ENCODE measurements at places on chromosomes 2 and 18. TPM values are rescaled to one million over a fixed set of nuclear protein-coding genes. Genes with fewer than 3 reads are reported as not detected.

DNA sequence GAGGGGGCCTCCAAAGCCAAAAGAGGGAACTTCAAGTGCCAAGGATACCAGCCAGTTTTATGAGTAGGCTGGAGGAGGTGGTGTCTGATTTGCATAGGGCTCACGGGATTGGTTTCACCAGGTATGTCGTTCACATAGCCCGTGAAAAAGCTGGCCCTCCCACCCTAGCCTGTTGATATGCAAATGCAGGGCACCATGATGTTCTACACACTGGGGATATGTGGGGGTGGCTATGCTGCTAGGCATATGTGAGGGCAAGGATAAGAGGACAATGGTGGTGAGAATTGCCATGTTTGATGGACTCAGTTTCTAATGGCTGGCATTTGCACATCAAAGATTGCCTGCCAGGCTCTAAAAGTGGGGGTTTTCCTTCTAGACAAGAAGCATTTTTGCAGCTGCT, 378.6 kb downstream of the DPP10 start:
- H3K27ac ChIP-seq = no peak overlapping the region
- H3K36me3 ChIP-seq = no peaks in the 10 kb centered on the region
- no peak overlapping the region for H3K4me3 ChIP-seq
- DNase-seq = no peak

GRCh38 chr18:9575558-9575957, 38.8 kb downstream of the PPP4R1 start:
- no peak overlapping the region for H3K4me3 ChIP-seq
- H3K27ac ChIP-seq = no peak overlapping the region
- peak; percentile 67 for DNase-seq
- H3K4me1 ChIP-seq = peaks cover 21% of the 10 kb centered on the region

GRCh38 chr2:70477441-70477844, 76.2 kb downstream of the TGFA start:
- peaks cover 52% of the 10 kb centered on the region for H3K4me1 ChIP-seq
- H3K27ac ChIP-seq = no peak overlapping the region
- H3K36me3 ChIP-seq = no peaks in the 10 kb centered on the region
- no peak overlapping the region for H3K4me3 ChIP-seq

DNA sequence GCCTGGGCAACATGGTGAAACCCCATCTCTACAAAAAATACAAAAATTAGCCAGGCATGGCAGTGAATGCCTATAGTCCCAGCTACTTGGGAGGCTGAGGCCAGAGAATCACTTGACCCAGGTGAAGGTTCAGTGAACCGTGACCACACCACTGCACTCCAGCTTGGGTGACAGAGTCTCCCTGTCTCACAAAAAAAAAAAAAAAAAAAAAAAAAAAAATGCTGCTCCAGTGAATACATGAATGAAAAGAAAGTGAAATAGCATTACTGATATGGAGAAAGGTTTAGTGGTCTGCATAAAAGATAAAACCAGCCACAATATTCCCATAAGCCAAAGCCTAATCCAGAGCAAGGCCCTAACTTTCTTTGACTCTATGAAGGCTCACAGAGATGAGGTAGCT, 44.5 kb downstream of the METTL8 start:
- peaks cover 6% of the 10 kb centered on the region for H3K4me1 ChIP-seq
- H3K36me3 ChIP-seq = peaks cover 3% of the 10 kb centered on the region
- no peak overlapping the region for H3K27ac ChIP-seq
- peaks cover 1% of the 10 kb centered on the region for H3K27me3 ChIP-seq
- no peak for DNase-seq

GRCh38 chr2:86335865-86336674, 1.4 kb downstream of the REEP1 start:
- H3K27ac ChIP-seq = peak overlapping the region; percentile 70
- no peak for DNase-seq
- peaks cover 31% of the 10 kb centered on the region for H3K27me3 ChIP-seq
- peaks cover 8% of the 10 kb centered on the region for H3K36me3 ChIP-seq
- peak overlapping the region; percentile 79 for H3K4me3 ChIP-seq
- peaks cover 10% of the 10 kb centered on the region for H3K4me1 ChIP-seq

DNA sequence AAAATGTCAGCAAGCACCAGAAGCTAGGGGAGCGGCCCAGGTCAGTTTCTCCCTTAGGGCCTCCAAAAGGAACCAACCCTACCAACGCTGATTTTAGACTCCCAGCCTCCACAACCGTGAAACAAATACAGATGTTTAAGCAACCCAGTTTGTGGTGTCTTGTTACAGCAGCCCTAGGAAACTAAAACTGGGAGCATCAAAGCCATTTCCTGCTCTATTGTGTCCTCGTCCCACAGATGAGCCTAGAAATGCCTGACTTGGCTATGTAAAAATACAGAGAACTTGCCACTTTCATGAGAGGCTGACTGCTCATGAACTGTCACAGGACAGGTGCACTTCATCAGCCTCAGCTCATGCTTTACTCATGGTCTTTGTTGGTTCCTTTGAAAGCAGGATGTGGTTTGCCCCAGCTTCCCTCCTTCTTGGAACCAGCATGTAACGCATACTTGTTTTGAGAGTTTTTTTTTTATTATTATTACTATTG, 97.6 kb upstream of the SLC39A10 start:
- H3K27ac ChIP-seq = peak overlapping the region; percentile 75
- H3K36me3 ChIP-seq = no peaks in the 10 kb centered on the region
- H3K4me3 ChIP-seq = no peak overlapping the region
- DNase-seq = no peak
- H3K27me3 ChIP-seq = no peaks in the 10 kb centered on the region

GRCh38 chr18:7746106-7746505, 179.0 kb downstream of the PTPRM start:
- H3K4me1 ChIP-seq = peaks cover 58% of the 10 kb centered on the region
- H3K4me3 ChIP-seq = no peak overlapping the region
- H3K36me3 ChIP-seq = peaks cover 14% of the 10 kb centered on the region
- no peak for DNase-seq
- no peaks in the 10 kb centered on the region for H3K27me3 ChIP-seq

DNA sequence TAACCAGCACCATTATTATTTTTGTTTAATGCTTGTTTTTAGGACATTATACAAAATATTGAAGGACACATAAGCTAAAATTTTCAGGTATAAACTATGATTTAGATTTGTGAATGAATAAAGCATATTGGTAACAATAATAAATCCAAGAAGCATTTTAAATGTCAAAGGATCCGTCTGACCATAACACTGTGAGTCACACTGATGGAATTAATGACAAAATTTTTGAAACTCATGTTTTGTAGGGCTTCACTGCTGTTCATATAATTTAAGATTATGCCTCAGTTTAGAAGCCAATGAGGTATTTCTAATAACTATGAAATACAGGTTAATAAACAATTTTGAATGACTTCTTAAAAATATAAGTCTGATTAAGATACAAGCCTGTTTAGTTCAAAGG, 124.6 kb downstream of the TMEFF2 start:
- no peaks in the 10 kb centered on the region for H3K27me3 ChIP-seq
- peaks cover 12% of the 10 kb centered on the region for H3K4me1 ChIP-seq
- no peaks in the 10 kb centered on the region for H3K36me3 ChIP-seq
- no peak overlapping the region for H3K27ac ChIP-seq

DNA sequence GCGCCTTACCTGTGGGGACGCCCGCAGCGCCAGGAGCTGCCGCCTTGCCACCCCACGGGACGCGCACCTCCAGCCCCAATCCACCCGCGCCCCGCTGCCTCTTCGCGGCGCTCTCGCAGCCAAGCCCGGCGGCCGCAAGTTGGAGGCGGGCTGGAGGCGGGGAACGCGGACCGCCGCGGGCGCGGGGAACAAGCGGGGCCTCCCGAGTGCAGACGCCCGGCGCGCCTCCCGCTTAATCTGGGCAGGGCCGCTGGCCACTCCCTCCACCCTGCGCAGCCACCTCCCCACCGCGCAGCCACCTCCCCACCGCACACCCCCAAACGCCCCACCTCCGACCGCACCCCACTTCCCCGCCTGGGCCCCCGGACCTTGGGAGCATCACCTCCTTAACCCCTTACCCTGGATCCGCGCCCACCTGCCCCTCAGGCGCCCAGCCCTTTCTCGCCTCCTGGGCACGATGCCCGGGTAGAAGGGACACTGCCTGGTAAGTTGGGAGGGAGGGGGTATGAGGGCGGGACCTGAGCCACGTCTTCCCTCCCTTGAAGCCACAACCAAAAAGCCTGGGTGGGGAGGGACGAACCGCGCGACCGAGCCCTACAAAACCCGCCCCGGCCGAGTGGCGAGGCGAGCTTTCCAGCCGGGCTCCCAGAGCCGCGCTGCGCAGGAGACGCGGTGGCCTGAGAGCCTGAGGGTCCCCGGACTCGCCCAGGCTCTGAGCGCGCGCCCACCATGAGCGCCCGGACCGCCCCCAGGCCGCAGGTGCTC, at the start of the genes COL4A3 and COL4A4:
COL4A3 (plus strand) TSS at position 627 of the 765 bp plus-strand sequence; CDS start at position 730, 103 bp downstream.
COL4A4 (minus strand) TSS at position 208 of the 765 bp plus-strand sequence. CDS start 16,722 bp downstream, outside the sequence.
- no peaks in the 10 kb centered on the region for H3K36me3 ChIP-seq
- H3K4me1 ChIP-seq = peaks cover 6% of the 10 kb centered on the region
- H3K27ac ChIP-seq = no peak within 1 kb of the TSS
- H3K4me3 ChIP-seq = peak within 1 kb of the TSS; percentile 77
- peaks cover 17% of the 10 kb centered on the region for H3K27me3 ChIP-seq
- peak; percentile 26 for DNase-seq

DNA sequence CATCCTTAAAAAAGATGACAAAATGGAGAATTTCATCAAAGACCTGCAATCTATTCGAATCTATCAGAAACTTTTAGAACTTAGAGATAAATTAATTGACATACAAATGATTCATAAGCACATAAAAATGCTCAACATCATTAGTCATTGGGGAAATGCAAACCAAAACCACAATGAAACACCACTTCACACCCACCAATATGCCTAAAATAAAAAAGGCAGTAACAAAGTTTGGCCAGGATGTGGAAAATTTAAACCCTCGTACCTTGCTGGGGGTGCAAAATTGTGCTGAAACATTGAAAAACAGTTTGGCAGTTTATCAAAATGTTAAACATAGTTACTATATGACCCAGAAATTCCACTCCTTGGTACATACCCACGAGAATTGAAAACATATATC, 11.5 kb upstream of the EIF2AK3 start:
- peaks cover 9% of the 10 kb centered on the region for H3K36me3 ChIP-seq
- no peak for DNase-seq
- peaks cover 2% of the 10 kb centered on the region for H3K27me3 ChIP-seq
- H3K4me3 ChIP-seq = no peak overlapping the region
- no peaks in the 10 kb centered on the region for H3K4me1 ChIP-seq

GRCh38 chr2:45984366-45984765, 312.8 kb upstream of the EPAS1 start:
- H3K4me1 ChIP-seq = peaks cover 14% of the 10 kb centered on the region
- peaks cover 5% of the 10 kb centered on the region for H3K27me3 ChIP-seq
- no peak overlapping the region for H3K27ac ChIP-seq
- peaks cover 6% of the 10 kb centered on the region for H3K36me3 ChIP-seq
- no peak for DNase-seq

DNA sequence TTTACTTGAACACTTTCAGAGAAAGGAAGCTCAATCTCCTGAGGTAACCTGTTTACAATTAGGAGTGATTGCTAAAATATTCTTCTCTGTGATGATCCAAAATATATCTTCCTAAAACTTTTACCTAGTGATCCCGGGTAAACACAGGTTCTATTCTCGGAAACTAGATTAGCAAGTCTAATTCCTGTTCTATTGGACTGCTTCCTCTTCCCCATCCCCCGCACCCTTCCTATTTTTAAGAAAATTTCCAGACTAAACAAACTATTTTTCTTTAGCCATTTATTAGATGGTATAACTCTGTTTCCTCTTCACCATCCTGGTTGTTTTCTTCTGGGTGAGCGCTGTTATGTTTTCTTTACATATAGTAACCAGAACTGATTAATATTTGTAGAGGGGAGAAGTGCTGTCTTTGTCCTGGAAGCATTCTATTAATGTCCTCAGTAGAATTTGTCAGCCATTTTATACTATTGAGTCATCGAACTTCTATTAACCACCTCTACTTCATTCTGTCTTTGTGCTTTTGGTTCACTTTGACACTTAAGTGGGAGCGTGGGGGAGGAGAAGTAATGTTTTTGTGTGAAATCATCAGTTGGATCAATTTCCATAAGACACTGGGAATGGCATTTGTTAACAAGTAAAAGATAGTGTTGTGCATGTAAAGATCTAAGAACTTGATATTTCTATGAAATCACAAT, 31.8 kb downstream of the CREB1 start:
- H3K4me1 ChIP-seq = peaks cover 29% of the 10 kb centered on the region
- peak overlapping the region; percentile 66 for H3K4me3 ChIP-seq
- peak overlapping the region; percentile 97 for H3K27ac ChIP-seq
- H3K27me3 ChIP-seq = peaks cover 1% of the 10 kb centered on the region
- H3K36me3 ChIP-seq = peaks cover 21% of the 10 kb centered on the region

DNA sequence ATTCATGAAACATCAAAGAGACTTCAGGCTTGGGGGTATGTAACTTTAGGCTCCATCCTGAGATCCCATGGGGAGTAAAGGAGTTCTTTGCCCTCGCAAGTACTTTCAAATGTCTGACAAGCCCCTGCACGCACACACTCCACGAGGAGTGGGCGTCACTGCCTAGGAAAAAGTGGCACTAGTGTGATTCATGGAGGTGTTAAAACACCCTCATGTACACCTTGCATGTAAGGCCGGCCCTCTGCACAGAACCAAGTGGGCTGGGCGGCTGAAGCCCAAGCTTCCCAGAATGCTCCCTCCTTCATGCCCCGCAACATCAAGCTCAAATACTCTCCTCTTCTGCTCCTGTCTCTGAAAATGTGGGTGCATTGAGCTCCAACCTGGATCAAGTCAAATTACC, 7.8 kb downstream of the HS1BP3 start:
- DNase-seq = no peak
- H3K36me3 ChIP-seq = peaks cover 43% of the 10 kb centered on the region
- peaks cover 9% of the 10 kb centered on the region for H3K27me3 ChIP-seq
- no peak overlapping the region for H3K4me3 ChIP-seq
- no peak overlapping the region for H3K27ac ChIP-seq
- no peaks in the 10 kb centered on the region for H3K4me1 ChIP-seq

DNA sequence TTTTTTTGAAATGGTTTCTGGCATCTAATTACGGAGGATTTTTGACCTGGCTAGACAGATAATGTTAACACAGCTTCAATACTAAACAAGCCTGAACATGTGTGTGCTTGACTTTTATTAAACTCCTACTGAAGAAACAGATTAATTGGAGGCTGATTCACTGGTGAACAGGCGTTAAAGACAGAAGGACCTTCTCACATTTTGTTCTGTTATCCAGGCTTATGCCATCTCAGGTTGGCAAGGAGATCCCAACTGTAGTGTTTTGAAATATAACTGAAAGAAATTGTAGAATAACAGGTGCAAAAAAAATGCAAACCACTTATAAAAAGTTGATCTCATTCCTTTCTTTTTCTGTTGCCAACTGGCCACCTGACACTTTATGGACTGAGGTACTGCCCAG, 269.6 kb downstream of the ARHGAP15 start:
- no peak for DNase-seq
- H3K27ac ChIP-seq = no peak overlapping the region
- H3K27me3 ChIP-seq = no peaks in the 10 kb centered on the region
- H3K36me3 ChIP-seq = no peaks in the 10 kb centered on the region
- no peaks in the 10 kb centered on the region for H3K4me1 ChIP-seq

Gene NDC80
- 8.6 TPM for total RNA-seq

Gene COL6A3
- total RNA-seq = 1.6 TPM

Gene CRACDL
- 3.3 TPM for total RNA-seq

Gene GATA6
- 23.8 TPM for total RNA-seq

Gene SF3B6
- 67.5 TPM for total RNA-seq

Gene ELOA2
- total RNA-seq = not detected

Gene EN1
- total RNA-seq = 0.87 TPM

Gene STPG4
- not detected for total RNA-seq

Gene MEP1B
- total RNA-seq = 0.15 TPM

Gene KIAA2012
- 0.08 TPM for total RNA-seq
